Esophagus muscularis mucosa (tissue), 4 donors: ENCODE measurements at places on chromosomes 3 and 15. TPM values are rescaled to one million over a fixed set of nuclear protein-coding genes. Genes with fewer than 3 reads are reported as not detected.

DNA sequence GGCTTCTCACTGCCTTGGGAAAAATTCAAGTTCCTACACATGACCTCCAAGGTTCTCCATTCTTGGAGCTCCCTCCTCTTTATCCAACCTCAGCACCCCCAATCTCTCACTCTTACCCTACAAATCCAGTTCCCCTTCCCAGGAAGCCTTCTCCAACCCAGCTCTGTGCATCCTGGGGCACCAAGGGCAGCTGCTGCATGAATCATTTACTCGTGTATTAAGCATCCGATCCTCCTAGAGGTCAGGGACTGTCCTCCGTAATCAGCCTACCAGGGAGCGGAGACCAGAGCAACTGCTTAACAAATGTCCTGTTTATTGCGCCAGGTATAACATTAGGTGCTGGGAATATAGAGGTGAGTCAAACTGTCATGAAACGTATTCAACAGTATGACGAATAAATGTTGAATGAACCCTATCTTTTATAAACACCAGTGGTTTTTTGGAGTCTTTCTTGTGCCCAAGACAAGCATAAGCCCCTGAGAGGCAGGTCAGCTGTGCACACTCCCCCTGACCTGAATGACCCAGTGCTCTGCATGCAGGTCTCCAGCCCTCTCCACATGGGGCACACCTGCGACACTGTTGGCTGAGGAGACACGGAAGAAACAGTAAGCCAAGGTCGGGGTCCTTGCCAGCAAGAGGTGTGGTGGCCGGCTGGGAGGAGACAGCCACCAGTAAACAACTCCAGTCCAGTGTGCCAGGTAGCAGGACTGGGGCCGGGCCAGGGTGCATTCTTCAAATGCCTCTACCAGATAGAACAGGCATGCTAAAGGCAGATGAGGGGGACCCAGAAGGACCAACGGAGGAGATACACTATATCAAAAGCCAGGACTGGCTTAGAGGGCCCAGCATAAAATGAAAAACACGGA is 27.6 kb downstream of the ANP32A start:
- peak overlapping the region; percentile 18 for H3K27ac ChIP-seq
- no peak overlapping the region for H3K4me3 ChIP-seq
- peaks cover 94% of the 10 kb centered on the region for H3K4me1 ChIP-seq
- H3K36me3 ChIP-seq = no peaks in the 10 kb centered on the region

Gene GPR62
- total RNA-seq = 0.11 TPM

GRCh38 chr3:120536642-120537041 is 59.5 kb upstream of the NDUFB4 start:
- H3K27ac ChIP-seq = no peak overlapping the region
- DNase-seq = no peak
- no peaks in the 10 kb centered on the region for H3K27me3 ChIP-seq

DNA sequence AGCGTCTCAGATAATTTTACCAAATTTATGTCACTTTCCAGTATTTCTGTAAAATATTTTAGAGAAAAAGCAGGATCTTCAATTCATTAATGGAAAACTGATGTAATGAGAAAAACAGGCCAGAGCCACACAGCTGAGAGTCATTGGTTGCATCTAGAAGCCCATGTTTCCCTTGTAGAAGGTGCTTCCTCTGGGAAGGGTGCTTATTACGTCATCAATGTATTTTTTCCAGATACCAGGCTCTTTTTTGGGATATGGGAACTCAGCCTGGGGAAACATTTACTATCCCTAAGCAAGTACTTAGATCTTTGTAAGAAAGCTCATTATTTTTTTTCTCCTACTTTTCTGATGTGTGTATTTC is 89.1 kb upstream of the PHLDB2 start:
- no peaks in the 10 kb centered on the region for H3K36me3 ChIP-seq
- H3K4me3 ChIP-seq = no peak overlapping the region
- H3K27me3 ChIP-seq = no peaks in the 10 kb centered on the region
- H3K27ac ChIP-seq = peak overlapping the region; percentile 64

DNA sequence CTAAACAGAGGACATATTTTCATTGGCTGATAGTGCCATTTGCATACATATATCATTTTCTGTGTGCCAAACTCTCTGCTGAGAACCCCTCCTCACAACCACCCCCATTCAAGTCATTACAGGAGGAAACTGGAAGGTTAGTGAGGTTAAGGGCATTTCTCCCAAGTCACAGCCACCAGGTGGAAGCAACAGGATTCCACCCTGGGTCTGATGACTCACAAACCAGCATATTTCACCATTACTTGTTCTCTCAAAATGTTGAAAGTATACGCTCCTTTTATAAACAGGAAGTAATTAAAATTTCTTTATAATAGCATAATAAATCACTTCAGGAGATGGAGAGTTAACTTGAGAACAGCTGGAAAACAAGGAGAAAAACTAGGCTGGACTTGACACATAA is 398.6 kb upstream of the WNT5A start:
- no peaks in the 10 kb centered on the region for H3K4me1 ChIP-seq
- H3K27me3 ChIP-seq = no peaks in the 10 kb centered on the region
- no peak overlapping the region for H3K4me3 ChIP-seq
- H3K27ac ChIP-seq = no peak overlapping the region
- H3K36me3 ChIP-seq = no peaks in the 10 kb centered on the region
- DNase-seq = peak; percentile 62

Gene ALDH1A2
- 21.0 TPM for total RNA-seq

Gene CCDC54
- not detected for total RNA-seq

Gene CLSTN2
- 9.5 TPM for total RNA-seq

Gene GATM
- 21.7 TPM for total RNA-seq
